ENCODE measurements at places on chromosomes 7 and 10. TPM values are rescaled to one million over a fixed set of nuclear protein-coding genes. Genes with fewer than 3 reads are reported as not detected.
A peak's percentile ranks its signal among the peaks of the same experiment; 100 is the strongest.

STX1A gene
- total RNA-seq, result 1.4 TPM

NPVF gene
- not detected for total RNA-seq

SSMEM1 gene
- total RNA-seq, result not detected

CCL24 gene
- total RNA-seq, result not detected

SEMA3A gene
- 1.9 TPM for total RNA-seq

CALML3 gene
- total RNA-seq, result not detected

- H3K36me3 ChIP-seq, result no peaks in the 10 kb centered on the region
- H3K27ac ChIP-seq, result no peak overlapping the region
- no peak overlapping the region for H3K4me3 ChIP-seq
- peaks cover 10% of the 10 kb centered on the region for H3K4me1 ChIP-seq
- DNase-seq, result no peak
- H3K27me3 ChIP-seq, result no peaks in the 10 kb centered on the region
Measured at GRCh38 chr10:5465976-5466450, 33.4 kb downstream of the CALML5 start.

GRCh38 chr10:7519351-7519750 lies 108.5 kb upstream of the SFMBT2 start:
- DNase-seq, result no peak
- no peak overlapping the region for H3K27ac ChIP-seq
- no peaks in the 10 kb centered on the region for H3K4me1 ChIP-seq
- no peaks in the 10 kb centered on the region for H3K36me3 ChIP-seq
- peaks cover 21% of the 10 kb centered on the region for H3K27me3 ChIP-seq

- no peak overlapping the region for H3K4me3 ChIP-seq
- no peak overlapping the region for H3K27ac ChIP-seq
- H3K27me3 ChIP-seq, result no peaks in the 10 kb centered on the region
- no peak for DNase-seq
- H3K4me1 ChIP-seq, result no peaks in the 10 kb centered on the region
Measured at GRCh38 chr7:83547526-83547925, 101.4 kb downstream of the SEMA3E start.

GRCh38 chr10:69871074-69871473 lies 69.4 kb downstream of the COL13A1 start:
- no peak for DNase-seq
- H3K27me3 ChIP-seq, result no peaks in the 10 kb centered on the region
- no peak overlapping the region for H3K27ac ChIP-seq
- H3K36me3 ChIP-seq, result no peaks in the 10 kb centered on the region

- no peaks in the 10 kb centered on the region for H3K27me3 ChIP-seq
- no peak for DNase-seq
- H3K4me1 ChIP-seq, result peaks cover 18% of the 10 kb centered on the region
- H3K4me3 ChIP-seq, result no peak overlapping the region
- H3K27ac ChIP-seq, result no peak overlapping the region
Measured at GRCh38 chr10:13775786-13776775, 189.3 kb downstream of the PRPF18 start.

DNA sequence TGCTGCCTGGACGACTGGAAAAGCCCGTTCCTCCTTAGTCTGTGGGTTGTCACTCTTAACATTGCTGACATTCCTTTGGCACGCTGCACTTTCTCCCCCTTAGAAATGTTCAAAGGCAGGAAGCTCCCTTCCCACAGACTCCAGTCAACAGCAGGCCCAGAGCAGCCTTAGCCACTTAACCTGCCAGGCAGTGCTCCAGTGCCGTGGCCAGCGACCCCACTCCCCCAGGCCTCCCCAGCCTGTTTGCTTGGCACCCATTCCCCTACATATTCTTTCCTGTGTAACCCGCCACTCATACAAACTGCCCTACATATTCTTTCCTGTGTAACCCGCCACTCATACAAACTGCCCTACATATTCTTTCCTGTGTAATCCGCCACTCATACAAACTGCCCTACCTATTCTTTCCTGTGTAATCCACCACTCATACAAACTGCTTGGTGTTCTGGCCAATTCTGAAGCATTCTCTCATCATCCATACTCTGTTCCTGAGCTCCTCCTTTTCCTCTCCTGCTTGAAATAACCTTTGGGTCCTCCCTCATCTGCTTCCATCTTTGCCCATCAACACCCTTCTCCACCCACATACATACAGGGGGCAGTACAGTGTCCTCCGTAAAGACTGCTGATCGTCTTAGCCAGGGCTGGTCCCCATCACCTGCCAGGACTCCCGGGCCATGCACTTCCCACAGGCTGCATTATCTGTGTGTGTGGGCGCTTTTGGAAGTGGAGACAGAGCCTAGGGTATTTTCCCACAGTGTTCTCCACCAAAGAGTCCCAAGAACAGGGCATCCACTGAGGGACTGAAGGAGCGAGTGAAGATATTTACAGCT lies 57.3 kb downstream of the ADARB2 start:
- H3K4me1 ChIP-seq, result no peaks in the 10 kb centered on the region
- H3K4me3 ChIP-seq, result no peak overlapping the region
- H3K27me3 ChIP-seq, result peaks cover 9% of the 10 kb centered on the region

GRCh38 chr10:89426230-89426868 lies 12.0 kb downstream of the IFIT5 start:
- H3K36me3 ChIP-seq, result peaks cover 9% of the 10 kb centered on the region
- H3K4me1 ChIP-seq, result no peaks in the 10 kb centered on the region
- H3K27me3 ChIP-seq, result no peaks in the 10 kb centered on the region
- H3K27ac ChIP-seq, result no peak overlapping the region
- no peak overlapping the region for H3K4me3 ChIP-seq

DNA sequence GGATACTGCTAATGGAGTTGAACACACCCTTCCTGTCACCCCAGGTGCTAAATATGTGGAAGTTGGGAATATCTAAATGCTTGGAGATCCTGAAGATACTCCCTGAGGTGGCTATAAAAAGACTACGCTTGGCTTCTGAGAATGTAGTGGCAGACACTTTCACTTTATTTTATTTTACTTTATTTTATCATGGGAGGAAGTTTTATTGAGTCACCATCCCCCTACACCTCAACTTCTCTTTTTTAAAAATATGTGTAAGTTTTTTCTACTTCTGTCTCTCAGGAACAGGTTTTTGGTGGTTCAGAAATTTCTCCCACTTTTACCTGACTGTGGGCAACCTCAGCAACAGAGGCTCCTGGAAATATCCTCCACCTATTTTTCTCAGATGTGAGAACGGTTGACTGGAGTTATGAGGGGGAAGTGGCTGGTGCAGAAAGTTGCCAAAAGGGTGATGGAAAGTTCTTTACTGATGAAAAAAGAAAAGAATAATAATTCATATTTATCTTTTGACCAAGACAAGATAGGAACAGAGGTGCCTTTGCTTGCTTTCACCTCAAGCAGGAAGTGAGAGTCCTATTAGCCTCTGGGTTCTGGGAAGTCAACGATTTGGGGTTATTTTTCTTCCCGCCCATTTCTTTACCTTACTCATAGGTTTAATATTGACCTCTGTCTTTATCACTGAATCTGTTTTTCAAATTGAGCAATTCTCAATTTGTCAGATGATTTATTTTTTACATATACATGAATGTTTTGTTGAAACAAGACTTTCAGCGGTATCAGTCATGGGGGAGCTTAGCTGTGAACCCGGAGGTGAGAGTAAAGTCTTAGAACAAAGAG lies 103.6 kb downstream of the AHR start:
- H3K4me1 ChIP-seq, result no peaks in the 10 kb centered on the region
- no peaks in the 10 kb centered on the region for H3K27me3 ChIP-seq
- no peak overlapping the region for H3K27ac ChIP-seq
- H3K4me3 ChIP-seq, result no peak overlapping the region
- no peak for DNase-seq
- H3K36me3 ChIP-seq, result no peaks in the 10 kb centered on the region

- H3K4me3 ChIP-seq, result no peak overlapping the region
- no peaks in the 10 kb centered on the region for H3K36me3 ChIP-seq
- no peak overlapping the region for H3K27ac ChIP-seq
- no peaks in the 10 kb centered on the region for H3K27me3 ChIP-seq
Measured at GRCh38 chr7:90401989-90402388, 1.3 kb upstream of the CLDN12 start.

- no peak overlapping the region for H3K4me3 ChIP-seq
- no peaks in the 10 kb centered on the region for H3K27me3 ChIP-seq
- H3K4me1 ChIP-seq, result no peaks in the 10 kb centered on the region
- no peak for DNase-seq
- H3K27ac ChIP-seq, result no peak overlapping the region
- no peaks in the 10 kb centered on the region for H3K36me3 ChIP-seq
Measured at GRCh38 chr7:42947521-42947920, 15.3 kb downstream of the MRPL32 start.

DNA sequence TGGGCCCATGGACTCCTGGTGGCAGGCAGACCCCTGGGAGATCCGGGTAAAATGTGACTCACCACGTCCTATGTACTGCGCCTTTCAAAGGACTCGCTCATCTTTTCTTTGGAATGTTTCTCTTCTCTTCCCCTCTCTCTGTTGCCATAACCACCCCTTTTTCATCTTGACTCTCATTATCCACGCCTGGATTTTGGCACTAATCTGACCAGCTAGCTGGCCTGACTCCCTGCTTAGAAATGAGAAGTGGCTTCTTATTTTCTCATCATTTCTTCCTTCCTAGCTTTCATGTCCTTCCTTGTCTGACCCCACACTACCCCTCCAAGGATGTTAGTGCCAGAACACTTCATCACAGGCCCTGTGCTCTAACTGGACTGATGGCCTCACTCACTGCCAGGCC lies 98.0 kb upstream of the FAM171A1 start:
- no peak overlapping the region for H3K4me3 ChIP-seq
- DNase-seq, result no peak
- H3K4me1 ChIP-seq, result peaks cover 10% of the 10 kb centered on the region
- H3K36me3 ChIP-seq, result no peaks in the 10 kb centered on the region

DNA sequence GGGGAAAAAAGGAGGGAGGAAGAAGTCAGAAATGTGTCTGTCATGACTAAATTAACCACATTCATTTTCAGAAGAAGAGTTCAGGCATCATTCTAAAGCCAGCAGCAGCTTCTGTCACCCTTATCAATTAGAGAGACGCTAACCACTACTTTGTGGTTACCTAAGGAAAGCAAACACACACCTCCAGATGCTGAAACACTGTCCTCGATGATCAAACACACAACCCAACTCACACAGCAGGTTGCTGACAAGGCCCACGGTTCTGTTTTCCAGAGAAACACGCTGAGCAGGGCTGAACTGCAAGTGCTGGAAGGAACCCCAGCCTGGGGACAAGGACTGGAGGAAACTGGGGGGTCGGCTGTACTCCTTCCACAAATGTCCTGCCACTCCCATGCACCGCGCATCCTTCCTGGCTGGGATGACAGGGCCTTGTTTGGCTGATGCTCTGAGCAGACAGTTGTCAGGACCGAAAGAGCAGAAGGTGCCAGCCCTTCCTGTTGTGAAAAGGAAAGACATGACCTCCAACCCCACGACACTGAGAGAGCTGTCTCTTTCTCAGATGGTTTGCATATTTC lies 36.6 kb downstream of the PRKCQ start:
- H3K4me3 ChIP-seq, result no peak overlapping the region
- no peak for DNase-seq
- H3K4me1 ChIP-seq, result no peaks in the 10 kb centered on the region
- no peak overlapping the region for H3K27ac ChIP-seq

- H3K4me1 ChIP-seq, result peaks cover 16% of the 10 kb centered on the region
- no peak overlapping the region for H3K4me3 ChIP-seq
- no peaks in the 10 kb centered on the region for H3K27me3 ChIP-seq
Measured at GRCh38 chr7:88111954-88112471, 107.8 kb downstream of the SRI start.

GRCh38 chr10:48496831-48497779 lies 107.8 kb downstream of the ARHGAP22 start:
- DNase-seq, result peak; percentile 32
- no peak overlapping the region for H3K4me3 ChIP-seq
- H3K27me3 ChIP-seq, result no peaks in the 10 kb centered on the region
- no peaks in the 10 kb centered on the region for H3K36me3 ChIP-seq
- no peaks in the 10 kb centered on the region for H3K4me1 ChIP-seq

DNA sequence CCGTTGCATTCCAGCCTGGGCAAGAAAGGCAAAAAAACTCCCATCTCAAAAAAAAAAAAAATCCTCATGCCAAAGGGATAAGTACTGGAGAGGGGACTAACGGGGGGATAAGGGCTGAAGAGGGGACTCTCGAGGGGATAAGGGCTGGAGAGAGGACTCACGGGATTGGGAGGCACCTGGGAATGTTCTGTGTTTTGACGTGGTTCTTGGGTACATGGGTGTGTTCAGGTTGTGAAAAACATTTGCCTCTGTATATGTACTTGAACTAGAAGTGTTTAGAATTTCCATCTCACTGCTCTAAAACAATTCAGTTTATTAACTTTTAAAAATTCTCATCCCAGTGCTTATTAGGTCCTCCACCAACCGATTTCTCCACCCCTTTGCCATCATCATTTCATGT lies 4.5 kb downstream of the FKBP6 start:
- no peak overlapping the region for H3K27ac ChIP-seq
- no peak for DNase-seq
- H3K4me3 ChIP-seq, result no peak overlapping the region

- H3K36me3 ChIP-seq, result no peaks in the 10 kb centered on the region
- no peak overlapping the region for H3K27ac ChIP-seq
- H3K4me3 ChIP-seq, result no peak overlapping the region
- DNase-seq, result no peak
- H3K27me3 ChIP-seq, result no peaks in the 10 kb centered on the region
Measured at GRCh38 chr10:53236941-53237340, 464.4 kb upstream of the MBL2 start.

DNA sequence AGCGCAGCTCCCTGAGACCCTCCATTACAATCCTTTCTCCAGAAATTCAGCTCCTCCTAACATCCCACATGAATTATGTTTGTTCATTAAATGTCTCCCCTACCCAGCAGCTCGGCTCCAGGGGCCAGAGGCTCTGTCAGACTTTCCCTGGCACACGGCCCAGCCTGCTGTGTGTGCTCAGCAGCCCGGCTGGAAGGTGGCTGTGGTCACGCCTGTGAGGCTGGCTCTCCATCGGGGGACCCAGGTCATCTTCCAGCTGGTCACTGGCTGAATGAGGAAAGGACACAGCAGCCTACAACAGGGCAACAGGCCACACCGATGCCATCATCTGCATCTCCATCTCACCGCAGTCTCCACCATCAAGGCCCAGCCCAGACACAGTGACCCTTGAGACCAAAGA lies 219.8 kb downstream of the MAD1L1 start:
- H3K4me1 ChIP-seq, result no peaks in the 10 kb centered on the region
- H3K36me3 ChIP-seq, result peaks cover 7% of the 10 kb centered on the region
- no peak overlapping the region for H3K4me3 ChIP-seq
- no peaks in the 10 kb centered on the region for H3K27me3 ChIP-seq
- peak; percentile 81 for DNase-seq
- no peak overlapping the region for H3K27ac ChIP-seq

GRCh38 chr7:143126146-143126545 lies 5.7 kb upstream of the PIP start:
- H3K36me3 ChIP-seq, result no peaks in the 10 kb centered on the region
- no peaks in the 10 kb centered on the region for H3K27me3 ChIP-seq
- H3K4me1 ChIP-seq, result peaks cover 14% of the 10 kb centered on the region
- DNase-seq, result no peak
- H3K4me3 ChIP-seq, result no peak overlapping the region
- H3K27ac ChIP-seq, result no peak overlapping the region
